Effector memory CD4-positive, alpha-beta T cell (primary cell): ENCODE measurements at places on chromosomes 6 and 20.

GRCh38 chr6:137099689-137100403, 55.1 kb upstream of the IL20RA start:
- H3K27me3 ChIP-seq: no peaks in the 10 kb centered on the region
- no peak overlapping the region for H3K4me3 ChIP-seq
- no peaks in the 10 kb centered on the region for H3K36me3 ChIP-seq
- DNase-seq: no peak

GRCh38 chr20:51326201-51326819, 216.2 kb downstream of the NFATC2 start:
- H3K4me3 ChIP-seq: no peak overlapping the region
- H3K27ac ChIP-seq: no peak overlapping the region
- no peaks in the 10 kb centered on the region for H3K36me3 ChIP-seq
- H3K4me1 ChIP-seq: no peaks in the 10 kb centered on the region
- peak; percentile 34 for DNase-seq
- no peaks in the 10 kb centered on the region for H3K27me3 ChIP-seq

- no peaks in the 10 kb centered on the region for H3K36me3 ChIP-seq
- H3K27ac ChIP-seq: no peak overlapping the region
- DNase-seq: no peak
These were observed 67.7 kb downstream of the AK9 start for GRCh38 chr6:109623288-109623687.

- no peaks in the 10 kb centered on the region for H3K27me3 ChIP-seq
- no peaks in the 10 kb centered on the region for H3K36me3 ChIP-seq
- no peak overlapping the region for H3K27ac ChIP-seq
- DNase-seq: no peak
These were observed 43.4 kb upstream of the RNF144B start for GRCh38 chr6:18343741-18344140.

GRCh38 chr6:13053006-13053461, 275.3 kb downstream of the TBC1D7 start:
- no peak overlapping the region for H3K27ac ChIP-seq
- H3K27me3 ChIP-seq: no peaks in the 10 kb centered on the region
- no peak for DNase-seq
- H3K4me3 ChIP-seq: no peak overlapping the region

GRCh38 chr6:167093922-167094432, 28.9 kb upstream of the CCR6 start:
- H3K36me3 ChIP-seq: no peaks in the 10 kb centered on the region
- peaks cover 66% of the 10 kb centered on the region for H3K4me1 ChIP-seq
- peak overlapping the region; percentile 26 for H3K4me3 ChIP-seq
- DNase-seq: peak; percentile 73
- H3K27ac ChIP-seq: peak overlapping the region; percentile 68

DNA sequence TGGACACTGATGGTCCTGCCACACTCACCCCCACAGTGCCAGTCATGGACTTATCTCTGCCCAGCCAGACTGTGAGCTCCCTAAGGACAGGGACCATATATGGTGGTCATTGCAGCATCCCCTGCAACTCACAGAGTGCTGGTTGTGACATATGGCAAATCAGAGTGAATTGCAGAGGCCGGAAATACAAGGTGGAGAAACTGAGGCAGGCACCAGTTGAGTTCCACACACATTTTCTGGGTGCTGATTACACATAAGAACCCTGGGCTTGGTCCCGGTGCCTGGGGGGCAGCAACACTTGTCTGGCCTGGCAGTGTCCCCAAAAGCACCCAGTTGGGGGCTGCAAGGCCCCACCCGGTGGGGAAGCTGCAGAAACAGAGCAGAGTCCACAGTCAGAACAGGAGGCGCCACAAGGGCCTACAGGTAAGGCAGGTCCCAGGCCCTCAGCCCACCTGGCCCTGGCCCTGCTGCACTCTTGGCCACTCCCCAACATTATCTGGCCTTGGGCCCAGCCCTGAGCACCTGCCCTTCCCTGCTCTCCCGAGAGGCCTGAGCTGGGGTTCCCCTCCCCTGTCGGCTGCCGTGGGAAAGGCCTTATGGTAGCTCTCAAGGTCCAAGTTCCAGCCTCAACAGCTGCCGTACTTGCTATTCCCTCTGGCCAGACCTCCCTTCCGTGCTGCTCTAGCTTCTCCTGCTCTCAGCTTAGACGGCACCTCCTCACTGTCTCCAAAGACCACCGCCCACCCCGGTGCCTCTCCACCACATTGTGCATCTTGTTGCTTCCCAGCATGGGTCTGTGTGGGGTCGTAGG, 140.8 kb upstream of the PTPN1 start:
- DNase-seq: no peak
- no peak overlapping the region for H3K27ac ChIP-seq
- H3K4me3 ChIP-seq: no peak overlapping the region
- H3K4me1 ChIP-seq: no peaks in the 10 kb centered on the region

DNA sequence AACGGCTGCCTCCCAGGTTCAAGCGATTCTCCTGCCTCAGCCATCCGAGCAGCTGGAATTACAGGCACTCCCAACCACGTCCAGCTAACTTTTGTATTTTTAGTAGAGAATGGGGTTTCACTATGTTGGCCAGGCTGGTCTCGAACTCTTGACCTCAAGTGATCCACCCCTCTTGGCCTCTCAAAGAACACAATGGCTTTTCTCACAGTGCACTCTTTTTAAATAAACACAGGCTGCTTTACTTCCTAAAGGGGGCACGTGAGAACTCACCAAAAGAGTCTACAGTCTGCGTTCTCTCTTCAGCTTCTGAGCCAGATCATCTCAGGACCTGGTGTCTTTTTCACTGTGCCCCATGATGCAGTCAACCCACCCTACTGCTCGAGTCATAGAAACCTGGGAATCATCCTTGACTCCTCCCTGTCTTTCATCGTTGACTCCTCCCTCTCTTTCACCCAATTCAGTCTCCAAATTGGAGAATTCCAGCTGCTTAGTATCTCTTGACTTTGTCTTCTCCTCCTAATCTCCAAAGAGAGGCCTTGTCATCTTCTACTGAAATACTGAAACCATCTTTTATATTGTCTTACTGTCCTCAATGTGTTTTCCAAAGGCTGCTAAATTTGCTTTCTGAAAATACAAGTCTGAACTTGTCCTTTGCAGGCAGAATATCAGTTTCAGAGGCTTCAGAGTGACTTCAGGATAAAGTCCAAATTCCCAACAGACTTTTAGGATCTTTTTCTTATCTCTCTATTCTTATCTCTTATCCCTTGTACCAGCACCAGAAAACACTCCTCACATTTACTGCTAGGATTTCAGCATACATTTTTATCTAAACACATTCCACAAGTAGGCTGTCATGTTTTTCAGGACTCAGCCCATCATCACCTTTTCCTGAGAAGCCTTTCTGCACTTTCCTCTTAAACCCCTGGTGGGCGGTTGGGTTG, 323.4 kb downstream of the SYNE1 start:
- no peaks in the 10 kb centered on the region for H3K27me3 ChIP-seq
- H3K4me1 ChIP-seq: peaks cover 8% of the 10 kb centered on the region
- H3K4me3 ChIP-seq: no peak overlapping the region

DNA sequence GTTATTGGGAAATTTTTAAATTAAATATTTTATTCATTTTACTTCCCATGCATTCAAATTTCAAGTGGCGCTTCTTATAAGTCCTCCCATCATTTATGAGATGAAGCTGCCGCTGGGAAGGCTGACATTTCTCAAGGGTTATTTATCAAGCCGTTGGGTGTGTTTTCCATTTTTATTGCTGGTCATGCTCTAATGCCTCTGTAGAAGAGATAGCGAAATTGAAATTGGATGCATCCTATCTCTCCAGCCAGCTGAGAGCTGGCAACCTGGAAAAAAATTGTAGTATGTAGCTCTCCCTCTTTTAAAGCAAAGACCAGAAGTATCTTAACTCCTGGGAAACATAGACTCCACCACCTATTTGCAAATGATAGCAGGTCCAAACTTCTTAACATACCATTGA, 135.9 kb downstream of the C6orf118 start:
- no peak overlapping the region for H3K4me3 ChIP-seq
- H3K36me3 ChIP-seq: no peaks in the 10 kb centered on the region
- no peak for DNase-seq
- no peak overlapping the region for H3K27ac ChIP-seq
- H3K4me1 ChIP-seq: no peaks in the 10 kb centered on the region

GRCh38 chr6:25366903-25367545, 87.8 kb downstream of the CARMIL1 start:
- H3K4me3 ChIP-seq: peak overlapping the region; percentile 33
- no peaks in the 10 kb centered on the region for H3K27me3 ChIP-seq
- peak; percentile 1 for DNase-seq
- H3K36me3 ChIP-seq: no peaks in the 10 kb centered on the region
- peaks cover 6% of the 10 kb centered on the region for H3K4me1 ChIP-seq

DNA sequence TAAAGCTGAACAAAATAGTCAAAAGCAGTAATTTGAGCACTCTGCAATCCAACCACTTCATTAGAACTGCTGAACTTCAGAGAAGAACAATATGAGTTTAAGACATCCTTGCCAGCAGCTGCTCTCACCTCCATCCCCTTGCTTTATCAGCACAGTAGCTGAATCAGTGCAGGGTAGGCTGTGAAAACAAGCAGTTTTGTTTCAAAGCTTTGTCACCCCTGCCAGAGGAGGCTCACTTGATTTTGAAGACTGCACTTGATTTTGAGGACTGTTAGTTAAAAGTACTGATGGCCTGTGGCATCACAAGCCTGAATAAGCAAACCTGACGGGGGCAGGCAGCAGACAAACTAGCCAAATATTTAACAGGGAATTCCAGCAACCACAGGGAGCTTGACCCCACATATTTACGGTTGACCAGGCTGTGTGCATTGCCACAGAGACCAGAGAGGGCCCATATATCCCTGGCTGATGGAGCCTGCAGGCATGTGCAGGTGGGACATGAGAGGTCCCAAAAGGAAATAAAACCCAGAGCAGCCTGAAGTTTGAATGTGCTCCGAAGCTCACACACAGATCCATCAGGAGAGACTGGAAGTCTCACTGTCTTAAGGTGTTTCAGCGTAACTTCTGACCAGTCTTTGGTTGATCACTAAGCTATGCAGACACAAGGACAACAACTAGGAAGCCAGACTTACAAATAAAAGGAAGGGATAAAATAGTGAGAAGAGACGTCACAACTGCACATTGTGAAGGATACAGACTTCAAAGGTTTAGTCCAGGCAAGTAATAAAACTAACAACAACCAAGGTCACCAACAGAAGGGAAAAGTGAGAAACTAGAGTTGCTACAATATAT, 97.4 kb downstream of the PDSS2 start:
- no peaks in the 10 kb centered on the region for H3K27me3 ChIP-seq
- H3K36me3 ChIP-seq: peaks cover 9% of the 10 kb centered on the region
- H3K4me1 ChIP-seq: no peaks in the 10 kb centered on the region
- no peak overlapping the region for H3K27ac ChIP-seq
- no peak overlapping the region for H3K4me3 ChIP-seq
- no peak for DNase-seq

DNA sequence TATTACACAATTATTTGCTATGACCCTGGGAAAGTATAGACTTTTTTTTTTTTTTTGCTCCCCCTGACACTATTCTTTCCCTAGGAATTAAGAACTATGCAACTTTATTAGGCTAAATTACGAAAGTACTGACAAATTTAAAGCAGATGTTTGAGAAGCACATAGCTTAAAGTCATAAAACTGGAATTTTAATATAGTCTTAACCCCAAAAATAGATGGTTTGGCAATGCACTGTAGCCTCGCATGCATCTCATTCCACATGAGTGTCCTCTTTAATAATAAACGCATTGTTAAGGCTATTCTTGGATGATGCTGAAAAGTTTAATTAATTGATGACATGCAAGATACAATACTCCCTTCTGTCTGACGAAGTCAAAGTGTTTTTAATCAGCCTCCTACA, 49.3 kb downstream of the TBC1D7 start:
- no peaks in the 10 kb centered on the region for H3K36me3 ChIP-seq
- no peak overlapping the region for H3K4me3 ChIP-seq
- H3K27me3 ChIP-seq: no peaks in the 10 kb centered on the region

DNA sequence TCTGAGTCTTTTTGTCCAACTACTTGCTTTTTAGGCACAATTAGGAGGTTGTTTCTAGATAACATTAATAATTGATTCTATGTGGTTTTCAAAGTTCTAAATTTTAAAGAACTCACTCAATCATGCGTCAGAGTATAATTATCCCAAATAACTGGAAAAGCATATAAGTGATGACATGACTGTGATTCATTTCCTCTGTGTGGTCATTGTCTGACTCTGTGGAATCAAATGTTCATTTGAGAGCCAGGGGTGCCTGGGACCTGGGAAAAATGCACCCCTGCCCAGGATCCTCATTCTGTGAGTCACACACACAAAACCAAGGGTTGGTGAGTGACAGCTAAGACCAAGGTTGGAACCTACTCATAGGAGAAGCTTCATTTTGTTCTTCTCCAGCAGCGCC, 127.1 kb upstream of the MLIP start:
- H3K4me3 ChIP-seq: no peak overlapping the region
- no peak overlapping the region for H3K27ac ChIP-seq
- no peaks in the 10 kb centered on the region for H3K27me3 ChIP-seq

DNA sequence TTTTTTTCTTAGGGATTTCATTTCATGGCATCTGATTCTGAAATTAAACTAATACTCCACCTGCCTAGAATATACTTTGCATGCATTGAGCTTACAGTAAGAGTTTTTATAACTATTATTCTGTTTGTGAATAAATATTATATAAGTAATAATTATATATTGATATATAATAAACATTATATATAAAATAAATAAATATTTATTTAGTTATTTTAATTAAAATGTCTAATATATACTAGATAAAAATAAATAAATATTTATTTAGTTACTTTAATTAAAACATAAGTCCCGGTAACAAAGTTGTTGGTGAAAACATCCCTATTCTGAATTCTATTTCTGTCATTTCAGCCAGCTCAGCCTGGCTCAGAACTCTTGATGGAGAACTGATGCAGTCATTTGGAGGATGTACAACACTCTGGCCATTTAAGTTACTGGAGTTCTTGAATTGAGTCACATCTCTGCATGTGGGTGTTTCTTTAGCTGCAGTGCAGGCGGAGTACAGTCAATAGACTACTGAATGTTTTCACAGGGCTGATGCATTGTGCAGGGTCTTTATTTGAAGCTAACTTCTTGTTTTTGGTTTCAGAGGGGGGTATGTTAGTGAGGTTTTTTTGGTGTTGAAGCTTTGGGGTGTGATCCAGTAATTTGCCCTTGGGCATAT, 508.9 kb upstream of the ADGRB3 start:
- H3K36me3 ChIP-seq: no peaks in the 10 kb centered on the region
- DNase-seq: no peak
- no peaks in the 10 kb centered on the region for H3K27me3 ChIP-seq
- H3K27ac ChIP-seq: no peak overlapping the region
- no peaks in the 10 kb centered on the region for H3K4me1 ChIP-seq

- H3K27ac ChIP-seq: no peak overlapping the region
- no peak overlapping the region for H3K4me3 ChIP-seq
- no peaks in the 10 kb centered on the region for H3K27me3 ChIP-seq
- no peak for DNase-seq
- H3K4me1 ChIP-seq: no peaks in the 10 kb centered on the region
- peaks cover 22% of the 10 kb centered on the region for H3K36me3 ChIP-seq
These were observed 17.6 kb downstream of the HDAC2 start for GRCh38 chr6:113953346-113953745.
